ENCODE measurements at places on chromosomes 7 and 10.

GRCh38 chr7:30348083-30348560 lies 63.7 kb downstream of the ZNRF2 start:
- peak; percentile 88 for DNase-seq

GRCh38 chr7:49513911-49514310 lies 259.5 kb upstream of the VWC2 start:
- no peak for DNase-seq

- no peak for DNase-seq
These were observed at the start of gene PNLIPRP2 for GRCh38 chr10:116620423-116621400. Gene PNLIPRP2 (plus strand): TSS chr10:116620953.

GRCh38 chr10:85544956-85545355 lies 821.6 kb downstream of the GRID1 start:
- no peak for DNase-seq

DNA sequence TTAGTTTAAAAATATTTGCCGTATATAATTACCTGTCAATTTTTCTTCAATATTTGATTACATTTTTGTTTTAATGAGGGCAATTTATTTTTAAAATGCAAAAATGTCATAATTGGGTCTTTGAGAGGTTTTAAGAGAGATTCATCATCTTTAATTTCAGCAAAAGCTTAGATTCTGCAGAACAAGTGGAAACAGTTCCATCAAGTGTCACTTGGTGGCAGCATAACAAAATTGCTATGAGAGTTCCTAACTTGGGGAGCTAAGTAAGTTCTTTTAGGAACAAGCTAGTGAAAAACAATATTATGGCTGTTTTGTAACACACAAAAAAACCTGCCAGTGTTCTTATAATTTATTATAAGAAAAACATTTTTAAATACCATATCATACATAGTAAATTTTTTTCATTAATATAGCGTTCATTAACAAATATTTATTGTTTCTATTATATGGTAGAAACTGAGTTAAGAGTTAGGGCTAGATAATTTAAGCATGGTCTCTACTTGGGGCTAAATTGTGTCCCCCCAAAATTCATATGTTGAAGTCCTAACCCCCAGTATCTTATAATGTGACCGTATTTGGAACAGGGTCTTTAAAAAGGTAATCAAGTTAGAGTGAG lies 155.2 kb downstream of the MAGI2 start:
- DNase-seq = peak; percentile 41

- no peak for DNase-seq
These were observed 20.7 kb upstream of the PPP2R2D start for GRCh38 chr10:131880016-131880590.

- DNase-seq = no peak
These were observed 72.6 kb downstream of the FOXL3 start for GRCh38 chr7:362402-363096.
